ENCODE measurements at places on chromosomes 5 and 9. TPM values are rescaled to one million over a fixed set of nuclear protein-coding genes. Genes with fewer than 3 reads are reported as not detected.

Gene TIMD4
- total RNA-seq: 0.52 TPM

Gene FOXD4L3
- not detected for total RNA-seq

Gene NDOR1
- total RNA-seq: 45.2 TPM

GRCh38 chr5:162573758-162574157 lies 506.2 kb downstream of the GABRG2 start:
- DNase-seq: no peak

DNA sequence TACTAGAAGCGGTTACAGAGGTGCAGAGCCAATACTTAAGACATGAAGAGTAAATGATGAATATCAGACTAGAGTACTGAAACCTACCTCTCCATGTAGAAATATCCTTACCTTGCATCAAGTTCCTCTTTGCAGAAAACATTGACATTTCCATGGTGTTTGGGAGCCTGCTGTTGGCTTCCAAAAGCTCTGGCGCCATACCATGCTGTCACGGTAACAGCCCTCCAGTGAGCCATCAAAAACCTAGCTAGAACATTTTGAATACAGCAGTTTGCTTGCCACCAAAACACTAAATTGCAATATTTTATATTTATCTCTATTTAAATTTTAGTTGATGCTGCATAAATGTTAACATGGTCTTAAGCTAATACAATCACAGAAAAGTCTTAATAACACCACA lies 144.1 kb upstream of the LRRTM2 start:
- no peak for DNase-seq

GRCh38 chr5:35908228-35908627 lies 30.2 kb downstream of the CAPSL start:
- DNase-seq: no peak

DNA sequence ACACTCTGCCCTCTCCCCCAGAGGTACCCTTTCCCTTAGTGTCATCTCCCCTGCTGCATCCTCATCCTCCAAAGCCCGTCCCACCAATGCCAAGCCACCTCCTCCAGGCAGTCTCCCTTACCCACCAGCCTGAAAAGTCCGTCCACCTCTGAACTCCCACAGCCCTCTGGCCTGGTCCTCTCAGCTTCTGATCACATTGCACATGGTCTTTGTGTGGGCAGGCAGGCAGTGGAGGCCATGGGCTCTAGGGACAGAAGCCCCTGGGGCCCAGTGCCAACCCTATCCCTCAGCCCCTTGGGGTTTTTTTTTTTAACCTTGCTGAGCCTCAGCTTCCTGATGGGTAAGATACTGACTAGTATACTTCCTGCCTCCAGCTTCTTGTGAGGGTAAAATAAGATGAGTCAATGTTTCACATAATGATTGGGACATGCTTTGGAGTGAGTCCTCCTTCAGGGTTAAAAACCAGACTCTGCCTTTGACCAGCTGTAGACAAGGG lies 19.4 kb downstream of the CSF1R start:
- no peak for DNase-seq

GRCh38 chr5:3346111-3346820 lies 249.4 kb upstream of the IRX1 start:
- no peak for DNase-seq

- DNase-seq: no peak
These were observed 622.1 kb downstream of the PSAT1 start for GRCh38 chr9:78918976-78919375.

DNA sequence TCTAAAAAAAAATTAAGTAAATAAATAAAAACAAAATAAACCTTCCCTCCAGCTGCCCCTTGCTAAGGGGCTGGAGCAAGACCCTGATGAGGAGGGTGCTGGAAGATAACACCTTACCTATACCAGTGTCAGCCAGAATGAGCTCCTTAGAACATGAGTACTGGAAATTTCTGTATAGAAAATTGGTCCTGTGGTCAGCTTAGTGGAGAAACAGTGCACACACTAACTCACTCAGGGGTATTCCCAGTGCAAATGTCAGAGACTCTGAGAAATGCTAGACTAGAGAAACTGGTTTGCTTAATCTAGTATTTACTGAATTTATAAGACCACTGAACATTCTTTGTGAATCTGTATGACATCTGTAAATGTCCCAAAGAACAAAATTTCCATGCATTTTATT lies 62.1 kb upstream of the CTXN3 start:
- DNase-seq: no peak

DNA sequence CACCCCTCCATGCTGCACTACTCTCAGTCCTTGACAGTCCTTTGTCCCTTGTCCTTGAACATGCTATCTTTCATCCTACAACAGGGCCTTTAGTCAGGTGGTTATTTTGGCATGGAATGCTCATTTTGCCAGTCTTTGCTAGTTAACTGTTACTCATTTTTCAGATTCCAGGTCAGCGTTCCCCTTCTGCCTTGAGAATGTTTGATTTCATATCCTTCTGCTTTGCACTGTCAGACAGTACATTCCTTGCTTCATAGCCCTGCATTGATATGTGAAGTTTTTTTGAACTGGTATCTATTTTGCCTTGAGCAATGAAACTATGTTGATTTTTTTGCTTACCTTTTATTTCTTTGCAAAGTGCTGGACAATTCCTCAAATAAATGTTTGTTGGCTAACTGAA lies 638.2 kb upstream of the SEMA6A start:
- DNase-seq: no peak

- no peak for DNase-seq
These were observed 42.3 kb upstream of the JMY start for GRCh38 chr5:79193643-79194042.

DNA sequence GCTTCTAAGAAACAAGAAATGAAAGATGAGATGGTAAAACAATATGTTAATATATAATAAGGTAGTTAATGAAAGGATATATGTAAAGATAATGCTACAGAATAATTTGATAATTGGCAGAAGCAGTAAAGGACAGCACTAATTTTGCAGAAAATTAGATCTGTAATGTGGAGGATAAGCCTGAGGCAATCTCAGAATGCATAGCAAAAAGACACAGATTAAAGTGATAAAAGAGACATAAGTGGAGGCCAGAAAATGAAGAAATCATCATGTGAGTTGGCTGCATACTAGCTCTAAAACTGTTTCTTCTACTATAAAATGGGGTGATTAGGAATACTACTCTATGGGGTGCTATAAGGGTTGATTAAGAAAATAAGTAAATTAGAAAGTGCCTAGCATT lies 225.9 kb downstream of the SEC61B start:
- DNase-seq: no peak

DNA sequence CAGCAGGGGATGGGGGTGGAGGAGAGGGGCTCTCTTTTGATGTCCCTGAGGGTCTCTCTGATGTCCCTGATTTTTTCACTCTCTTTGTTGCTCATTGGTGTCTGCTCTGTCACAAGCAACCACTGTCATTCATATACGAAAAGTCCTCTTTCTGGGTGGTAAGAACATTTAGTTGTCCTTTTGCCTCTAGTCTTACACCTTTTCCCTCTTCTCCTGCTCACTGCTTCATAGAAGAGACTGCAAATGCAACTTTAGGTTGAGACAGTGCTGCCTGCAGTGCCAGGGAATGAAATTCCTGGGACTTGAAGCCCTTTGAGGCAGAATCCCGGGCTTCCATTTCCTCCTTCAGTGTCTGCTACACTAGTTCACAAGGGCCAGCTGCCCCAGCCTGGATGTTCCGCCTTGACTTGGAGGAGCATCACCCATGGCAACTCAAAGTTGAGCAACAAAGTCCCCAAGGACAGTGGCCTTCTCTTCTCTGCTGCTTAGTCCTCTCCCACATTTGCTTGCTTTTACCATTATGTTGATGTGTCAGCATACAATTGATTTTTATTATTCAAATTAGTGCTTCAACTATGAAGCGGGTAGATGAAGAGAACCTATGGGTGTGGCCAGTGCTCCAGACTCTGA lies 94.7 kb upstream of the RUSC2 start:
- DNase-seq: no peak

Data from activated T-cell treated with anti-CD3 and anti-CD28 coated beads, Interleukin-2, amount 50 U/mL, for 4 hours (primary cell).